ENCODE measurements at places on chromosomes 1 and 21.
A peak's percentile ranks its signal among the peaks of the same experiment; 100 is the strongest.

GRCh38 chr1:117167402-117167801 is 43.3 kb downstream of the VTCN1 start:
- no peak for DNase-seq

DNA sequence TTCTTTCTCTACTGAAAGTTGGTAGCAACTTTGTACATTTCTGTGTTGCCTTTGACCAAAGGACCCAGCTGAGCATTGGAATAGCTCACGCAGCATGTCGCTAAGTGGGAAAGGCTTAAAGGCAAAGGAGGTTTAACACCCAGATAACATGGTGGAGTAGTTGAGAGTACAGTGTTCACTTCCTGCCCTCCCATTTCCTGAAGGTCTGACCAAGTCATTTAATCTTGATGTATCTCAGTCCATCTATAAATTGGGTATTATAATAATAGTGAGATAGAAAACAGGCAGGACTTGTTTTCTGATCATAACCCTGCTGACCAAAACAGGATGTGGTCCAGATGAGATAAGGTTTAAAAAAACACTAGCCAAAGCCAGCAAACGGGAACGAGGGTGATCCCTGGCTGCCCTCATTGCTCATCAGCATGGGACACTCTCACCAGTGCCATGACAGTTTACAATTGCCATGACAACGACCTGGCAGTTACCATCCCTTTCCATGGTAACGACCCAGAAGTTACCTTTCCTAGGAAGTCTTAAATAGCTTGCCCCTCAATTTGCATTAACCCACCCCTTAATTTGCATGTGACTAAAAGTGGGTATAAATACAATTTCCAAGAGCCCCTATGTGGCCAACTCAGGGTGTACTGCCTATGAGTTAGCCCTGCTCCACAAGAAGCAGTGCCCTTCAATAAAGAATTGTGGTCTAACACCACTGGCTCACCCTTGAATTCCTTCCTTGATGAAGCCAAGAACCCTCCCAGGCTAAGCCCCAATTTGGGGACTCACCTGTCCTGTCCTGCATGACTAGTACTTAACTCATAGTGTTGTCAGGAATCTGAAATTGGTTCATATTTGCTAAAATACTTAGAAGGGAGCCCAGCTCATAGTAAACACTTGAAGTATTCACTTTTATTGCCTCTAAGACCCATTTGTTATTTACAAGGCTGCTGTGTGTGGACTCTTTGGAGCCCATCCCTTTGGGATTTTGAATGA is 28.4 kb upstream of the FHAD1 start:
- no peak for DNase-seq

GRCh38 chr1:53026254-53026653 is 35.8 kb upstream of the PODN start:
- DNase-seq = no peak

DNA sequence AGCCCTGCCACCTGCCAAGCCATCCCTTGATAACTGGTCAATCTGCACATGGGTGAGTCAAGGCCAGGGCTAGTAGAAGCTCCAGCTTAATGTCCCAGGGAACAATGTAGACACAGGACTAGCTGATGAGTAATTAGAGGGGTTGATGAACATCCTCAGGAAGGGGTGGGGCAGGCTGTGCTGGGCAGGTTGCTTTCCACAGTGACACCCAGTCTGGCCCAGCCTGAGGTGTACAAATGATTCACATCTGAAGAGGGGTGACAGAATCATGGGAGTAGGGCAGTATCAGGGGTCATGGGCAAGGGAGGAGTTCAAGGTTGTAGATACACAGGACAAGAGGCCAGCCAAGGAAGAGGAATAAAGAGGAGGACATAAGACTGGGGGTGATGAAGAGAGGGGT is 4.3 kb downstream of the LPAR3 start:
- DNase-seq = no peak

- DNase-seq = no peak
Measured at GRCh38 chr1:232620356-232620969, 9.5 kb downstream of the SIPA1L2 start.

- DNase-seq = peak; percentile 86
Measured at GRCh38 chr1:12173631-12174121, 6.9 kb downstream of the TNFRSF1B start.

GRCh38 chr1:91883470-91883869 is 2.5 kb downstream of the TGFBR3 start:
- DNase-seq = no peak

GRCh38 chr1:188599313-188599712 is 1770.6 kb downstream of the PLA2G4A start:
- no peak for DNase-seq

DNA sequence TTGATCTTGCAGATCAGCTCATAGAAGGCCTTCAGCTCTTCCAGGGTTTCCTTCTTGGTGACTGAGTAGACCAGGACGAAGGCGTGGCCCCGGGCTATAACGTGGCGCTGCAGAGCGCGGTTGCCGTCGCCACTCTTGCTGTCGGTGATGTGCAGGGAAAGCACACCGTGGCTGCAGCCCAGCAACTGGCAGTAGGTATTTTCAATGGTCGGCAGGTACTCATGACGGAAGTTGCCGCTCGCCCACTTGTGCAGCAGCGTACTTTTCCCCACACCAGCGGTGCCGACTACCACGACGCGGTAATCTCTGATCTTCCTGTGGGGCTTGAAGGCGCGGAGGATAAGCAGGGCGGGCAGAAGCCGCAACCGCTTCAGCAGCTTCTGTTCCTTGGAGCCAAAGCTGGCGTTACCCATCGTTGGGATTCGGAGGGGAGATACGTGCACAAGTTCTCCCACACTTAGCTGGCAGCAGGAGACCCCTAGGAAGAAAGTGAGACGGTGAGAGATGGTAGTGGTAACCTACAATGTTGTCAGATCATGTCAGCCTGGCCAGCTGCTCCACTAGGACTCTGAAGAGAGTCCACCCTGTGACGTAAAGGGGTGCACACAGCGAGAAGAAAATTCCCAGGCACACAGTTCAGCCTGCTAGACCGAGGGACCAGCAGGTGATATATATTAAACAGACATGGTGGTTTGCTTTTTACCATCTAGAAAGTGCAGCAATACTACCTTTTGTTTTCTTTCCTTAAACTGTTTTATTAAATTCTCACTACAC is 3.4 kb downstream of the DIRAS3 start:
- no peak for DNase-seq

- DNase-seq = no peak
Measured at GRCh38 chr1:173248247-173248940, 41.3 kb upstream of the TNFSF4 start.

- DNase-seq = no peak
Measured at GRCh38 chr21:39347537-39347936, 1.4 kb downstream of the HMGN1 start.

GRCh38 chr21:35619184-35619583 is 441.1 kb downstream of the SETD4 start:
- no peak for DNase-seq

GRCh38 chr1:61447968-61448430 is 276.9 kb downstream of the TM2D1 start:
- DNase-seq = no peak

GRCh38 chr1:53606651-53607051 is 132.3 kb downstream of the GLIS1 start:
- DNase-seq = no peak

- peak; percentile 83 for DNase-seq
Measured at GRCh38 chr1:15848143-15848928, 829 bp downstream of the SPEN start.

GRCh38 chr1:20395255-20395654 is 90.8 kb downstream of the CAMK2N1 start:
- no peak for DNase-seq

DNA sequence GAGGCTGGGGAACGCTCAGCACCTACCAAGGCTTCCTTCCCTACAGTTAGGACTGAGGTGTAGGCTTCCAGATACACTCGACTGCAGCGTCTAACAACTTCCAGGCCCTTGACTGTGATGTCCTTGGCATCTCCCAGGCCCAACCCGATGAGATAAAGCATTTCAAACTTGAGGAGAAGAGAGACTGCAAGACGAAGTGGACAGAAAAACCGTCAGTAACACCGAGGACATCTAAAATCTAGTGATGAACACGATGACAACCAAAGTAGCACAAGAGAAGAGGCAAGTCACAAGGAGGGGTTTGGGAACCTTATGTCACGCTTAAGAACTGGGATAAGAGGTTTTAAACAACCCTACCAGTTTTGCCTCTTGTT is 314 bp downstream of the DPH5 start:
- no peak for DNase-seq

DNA sequence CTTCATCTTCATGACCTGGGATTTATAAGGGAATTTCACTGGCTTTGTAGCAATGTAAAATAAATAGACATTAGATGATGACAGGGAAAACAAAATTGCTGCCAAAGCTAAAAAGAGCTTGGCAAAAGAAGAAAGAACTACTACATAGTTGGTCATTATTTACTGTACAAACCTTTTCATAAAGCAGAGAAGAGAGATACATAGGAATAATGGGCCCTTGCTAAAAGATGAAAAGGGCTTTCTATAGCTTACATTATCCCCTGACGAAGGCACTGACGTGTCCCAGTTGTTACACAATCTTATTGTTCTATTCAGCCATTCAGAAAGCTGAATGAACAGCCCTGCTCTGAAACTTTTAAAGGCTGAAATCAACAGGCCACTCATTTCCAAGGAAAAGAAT is 57.1 kb downstream of the ZC3H11B start:
- DNase-seq = no peak

GRCh38 chr21:30620080-30620479 is 347 bp upstream of the KRTAP20-4 start:
- DNase-seq = no peak

DNA sequence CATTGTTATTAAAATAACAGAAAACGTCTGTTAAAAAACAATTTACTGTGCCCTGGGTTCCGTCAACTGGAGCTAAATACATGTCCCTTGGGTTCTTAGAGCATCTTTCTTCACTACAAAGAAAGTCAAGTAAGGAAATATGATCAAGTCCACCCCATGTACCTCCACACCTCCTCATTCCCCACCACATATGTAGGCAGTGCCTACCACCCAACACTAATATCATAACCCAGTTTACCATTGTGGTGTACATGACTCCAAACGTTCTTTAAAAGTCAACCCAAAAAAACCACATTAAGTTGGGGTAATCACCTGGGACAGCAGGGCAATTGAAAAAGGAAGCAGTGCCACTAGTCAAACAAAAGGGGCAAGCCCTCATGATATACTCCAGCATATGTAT is 7.8 kb upstream of the LRRC52 start:
- DNase-seq = no peak

GRCh38 chr21:32382108-32382644 is 10.6 kb downstream of the URB1 start:
- DNase-seq = no peak

GRCh38 chr21:42706765-42707164 is 53.3 kb downstream of the PDE9A start:
- DNase-seq = no peak

DNA sequence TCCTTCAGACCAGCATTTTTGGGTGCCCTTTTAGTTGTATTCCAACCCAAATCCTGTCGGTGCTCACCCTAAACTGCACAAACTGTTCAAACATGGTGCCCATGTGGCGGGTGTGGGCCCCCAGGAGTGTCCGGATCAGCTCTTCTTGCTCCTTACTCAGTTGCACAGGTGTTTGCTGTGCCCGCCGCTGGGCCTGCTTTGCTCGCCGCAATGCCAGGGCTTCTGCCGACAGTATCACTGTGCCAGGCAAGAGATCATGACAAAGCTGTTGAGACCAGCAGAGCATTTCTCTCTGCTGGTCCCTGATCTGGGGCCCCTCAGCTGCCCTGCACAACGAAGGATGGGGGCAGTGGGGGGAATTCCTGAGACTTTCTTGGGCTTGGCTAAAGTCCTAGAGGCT is 4.9 kb downstream of the NR1I3 start:
- DNase-seq = no peak

DNA sequence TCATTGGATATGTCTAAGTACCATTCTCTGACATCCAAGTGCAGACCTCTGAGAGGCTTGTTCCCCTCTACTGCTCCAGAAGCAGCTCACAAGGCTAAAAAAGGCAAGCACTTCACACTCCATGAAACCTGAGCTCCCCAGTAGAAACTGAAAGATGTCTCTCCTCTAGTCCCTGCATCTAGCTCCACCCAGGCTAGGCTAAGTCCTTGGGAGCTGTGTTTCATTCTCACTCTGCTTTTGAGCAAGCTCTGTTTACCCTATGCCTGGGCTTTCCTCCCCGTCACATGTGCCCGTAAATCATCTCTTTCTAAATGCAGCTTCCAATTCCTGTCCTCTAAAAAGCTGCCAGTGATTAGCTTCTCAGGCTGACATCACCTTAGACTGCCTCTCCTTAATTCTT is 39.0 kb downstream of the LRRC71 start:
- no peak for DNase-seq

DNA sequence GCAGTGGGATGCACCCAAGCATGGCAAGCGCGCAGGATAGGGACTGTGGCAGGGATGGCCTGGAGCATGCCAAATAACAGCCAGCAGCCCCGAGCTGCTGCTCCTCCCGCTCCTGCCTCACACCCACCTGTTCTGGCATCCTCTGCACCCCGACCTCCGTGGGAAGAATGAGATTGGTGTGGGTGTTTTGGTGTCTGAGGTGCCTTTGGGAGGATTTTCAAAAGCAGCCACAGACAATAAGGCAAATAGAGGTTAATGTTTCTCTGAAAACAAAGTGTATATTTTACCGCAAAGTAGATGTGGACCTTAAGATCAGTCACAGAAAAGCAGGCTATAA is 35.5 kb downstream of the IGFN1 start:
- DNase-seq = no peak

- DNase-seq = peak; percentile 82
Measured at GRCh38 chr1:211469938-211470529, 21.9 kb downstream of the RD3 start.

- DNase-seq = no peak
Measured at GRCh38 chr1:6776895-6777294, 8.4 kb upstream of the CAMTA1 start.

GRCh38 chr1:182707122-182707521 is 22.7 kb upstream of the RGS8 start:
- DNase-seq = no peak

- no peak for DNase-seq
Measured at GRCh38 chr21:38236232-38236631, 20.6 kb upstream of the KCNJ15 start.

- peak; percentile 95 for DNase-seq
Measured at GRCh38 chr1:36155408-36156328, at the start of gene MAP7D1. Gene MAP7D1, plus strand, starts transcription at chr1:36156160. Its CDS starts 258 bp downstream, at chr1:36156418.

GRCh38 chr1:207797229-207797973 is 45.5 kb downstream of the CD46 start:
- DNase-seq = no peak

DNA sequence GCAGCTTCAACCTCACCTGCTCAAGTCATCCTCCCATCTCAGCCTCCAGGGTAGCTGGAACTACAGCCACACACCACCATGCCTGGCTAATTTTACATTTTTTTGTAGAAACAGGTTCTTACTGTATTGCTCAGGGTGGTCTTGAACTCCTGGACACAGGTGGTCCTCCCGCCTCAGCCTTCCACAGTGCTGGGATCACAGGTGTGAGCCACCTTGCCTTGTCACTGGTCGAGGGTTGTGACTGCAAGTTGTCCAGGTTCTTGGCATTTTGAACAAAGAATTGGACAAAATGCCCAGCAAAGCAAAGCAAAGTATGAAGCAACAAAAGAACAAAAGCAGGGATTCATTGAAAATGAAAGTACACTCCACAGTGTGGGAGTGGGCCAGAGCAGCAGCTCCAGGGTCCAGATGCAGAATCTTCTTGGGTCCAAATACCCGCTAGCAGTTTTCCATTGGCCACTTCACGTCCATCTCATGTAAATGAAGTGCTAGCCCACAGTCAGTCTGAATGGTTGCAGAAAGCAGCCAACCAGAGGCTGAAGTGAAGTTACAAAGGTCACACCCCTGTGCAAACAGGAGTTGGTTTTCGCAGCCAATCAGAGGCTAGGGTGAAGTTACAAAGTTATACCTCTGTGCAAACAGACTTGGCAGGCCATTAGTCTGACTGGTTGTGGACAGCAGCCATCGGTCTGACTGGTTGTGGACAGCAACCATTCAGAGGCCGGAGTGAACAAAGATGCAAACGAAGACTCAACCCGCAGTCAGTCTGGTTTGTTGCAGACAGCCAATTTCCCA is 109.5 kb upstream of the KIF26B start:
- no peak for DNase-seq
